ENCODE measurements at places on chromosomes 5 and 9.

DNA sequence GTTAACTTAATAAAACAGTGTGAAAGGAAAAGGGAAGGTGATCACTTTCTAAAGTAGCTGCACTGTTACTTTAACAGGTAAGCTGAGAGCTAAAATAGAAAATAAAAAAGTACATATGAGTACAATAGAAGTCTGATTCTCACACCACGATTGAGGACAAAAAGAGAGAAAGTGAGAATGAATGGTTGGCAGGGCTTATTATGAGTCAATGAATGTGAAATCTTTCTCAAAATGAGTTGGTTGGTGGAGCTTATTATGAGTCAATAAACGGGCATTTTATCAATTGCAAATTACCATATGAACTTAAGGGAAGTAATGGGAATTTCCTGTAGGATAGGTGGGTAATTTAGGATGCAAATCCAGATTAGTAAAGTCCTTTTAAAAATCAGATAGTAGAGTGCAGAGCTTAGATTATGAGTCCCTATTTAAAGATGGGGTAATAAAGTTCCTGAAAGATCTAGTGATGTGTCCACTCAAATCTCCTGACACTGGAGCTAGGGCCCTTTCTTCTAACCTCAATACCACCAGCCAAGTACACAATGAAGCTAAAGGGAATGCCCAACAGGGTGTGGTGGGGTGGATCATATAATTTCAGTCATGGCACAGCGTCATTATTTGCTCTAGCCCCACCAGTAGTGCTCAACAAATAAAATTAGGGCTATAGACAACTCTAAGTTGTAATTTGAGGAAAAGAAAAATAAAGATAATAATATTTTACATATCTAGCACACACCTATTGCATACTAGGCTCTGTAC is 21.1 kb upstream of the TLR4 start:
- DNase-seq = peak; percentile 5

DNA sequence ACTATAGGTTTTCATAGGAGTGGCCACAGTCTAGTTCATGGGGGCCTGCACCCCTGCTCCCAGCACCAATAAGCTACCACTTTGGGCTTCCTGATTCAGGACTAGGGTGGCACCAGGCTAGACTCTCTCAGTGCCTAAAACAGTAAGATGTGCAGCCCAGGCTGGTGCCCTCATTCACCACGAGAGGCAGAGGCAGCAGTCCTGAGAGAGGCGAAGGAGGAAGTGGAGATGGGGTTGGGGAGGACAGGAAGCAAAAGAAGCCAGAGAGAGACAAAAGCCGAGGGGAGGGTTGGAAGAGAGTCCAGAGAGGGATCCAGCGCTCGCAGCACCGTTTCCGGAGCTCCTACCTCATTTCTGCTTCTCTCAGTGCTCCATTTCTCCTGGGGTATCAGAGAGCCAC is 180.9 kb downstream of the MED10 start:
- DNase-seq = no peak

- no peak for DNase-seq
These were observed 6.6 kb upstream of the CYSTM1 start for GRCh38 chr5:140168371-140168770.

GRCh38 chr5:53151713-53152458 is 42.3 kb upstream of the MOCS2 start:
- DNase-seq = no peak

- DNase-seq = no peak
These were observed 1.4 kb upstream of the HSDL2 start for GRCh38 chr9:112378328-112379176.

GRCh38 chr5:135138116-135138850 is 104.3 kb upstream of the PITX1 start:
- no peak for DNase-seq

DNA sequence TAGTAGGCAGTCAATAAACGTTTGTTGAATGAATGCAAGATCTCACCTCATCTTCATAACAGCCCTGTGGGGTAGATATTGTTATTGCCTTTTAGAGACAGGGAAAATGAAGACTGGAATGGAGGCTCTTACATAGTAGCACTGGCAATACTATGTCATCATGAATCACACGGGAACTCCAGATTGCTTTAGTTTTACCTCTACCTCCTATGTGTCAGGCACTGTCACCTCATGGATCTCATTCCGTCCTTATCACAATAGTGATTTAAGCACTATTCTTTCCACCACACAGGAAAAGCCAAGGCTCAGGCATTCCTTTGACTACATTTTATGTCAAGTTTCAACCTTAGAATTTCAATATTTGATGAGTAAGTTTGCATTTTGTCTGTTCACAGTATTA is 2.9 kb upstream of the EPB41L4B start:
- DNase-seq = no peak

GRCh38 chr5:172303572-172304335 is 20.2 kb upstream of the UBTD2 start:
- no peak for DNase-seq

Data from NCI-H2081 (cell line).